ENCODE measurements at places on chromosomes 13 and 19.

DNA sequence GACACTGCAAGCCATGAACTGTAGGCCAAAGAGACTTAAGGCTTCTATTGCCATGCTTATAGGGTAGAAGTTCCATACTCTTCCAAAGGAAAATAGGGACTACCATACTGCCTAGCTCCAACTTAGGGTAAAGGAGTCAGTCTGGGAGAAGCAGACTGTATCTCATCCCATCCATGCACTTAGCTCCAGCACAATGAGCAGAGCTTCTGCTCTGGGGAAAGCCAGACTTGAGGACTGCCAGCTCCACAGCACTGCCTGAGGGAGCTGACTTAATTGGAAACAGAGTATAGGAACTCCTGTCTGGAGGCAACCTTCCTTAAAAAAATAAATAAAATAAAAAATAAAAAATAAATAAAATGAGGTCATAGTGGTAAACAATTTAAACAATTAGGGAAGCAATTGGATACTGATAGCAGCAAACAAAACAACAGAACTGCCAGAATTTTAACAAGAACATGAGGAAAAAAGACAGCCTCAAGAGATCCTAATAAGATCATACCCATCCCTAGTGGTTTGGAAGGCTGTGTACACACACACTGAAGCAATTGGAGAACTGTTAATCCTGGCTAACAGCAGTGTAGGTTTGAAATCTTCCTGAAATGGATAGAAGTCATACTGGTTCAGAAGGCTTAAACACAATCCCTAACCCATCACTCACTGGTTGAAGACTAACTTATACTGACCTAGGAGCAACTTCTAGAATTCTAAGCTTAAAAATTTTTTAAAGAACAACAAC is 550.1 kb downstream of the TBC1D4 start:
- ATAC-seq: no peak

DNA sequence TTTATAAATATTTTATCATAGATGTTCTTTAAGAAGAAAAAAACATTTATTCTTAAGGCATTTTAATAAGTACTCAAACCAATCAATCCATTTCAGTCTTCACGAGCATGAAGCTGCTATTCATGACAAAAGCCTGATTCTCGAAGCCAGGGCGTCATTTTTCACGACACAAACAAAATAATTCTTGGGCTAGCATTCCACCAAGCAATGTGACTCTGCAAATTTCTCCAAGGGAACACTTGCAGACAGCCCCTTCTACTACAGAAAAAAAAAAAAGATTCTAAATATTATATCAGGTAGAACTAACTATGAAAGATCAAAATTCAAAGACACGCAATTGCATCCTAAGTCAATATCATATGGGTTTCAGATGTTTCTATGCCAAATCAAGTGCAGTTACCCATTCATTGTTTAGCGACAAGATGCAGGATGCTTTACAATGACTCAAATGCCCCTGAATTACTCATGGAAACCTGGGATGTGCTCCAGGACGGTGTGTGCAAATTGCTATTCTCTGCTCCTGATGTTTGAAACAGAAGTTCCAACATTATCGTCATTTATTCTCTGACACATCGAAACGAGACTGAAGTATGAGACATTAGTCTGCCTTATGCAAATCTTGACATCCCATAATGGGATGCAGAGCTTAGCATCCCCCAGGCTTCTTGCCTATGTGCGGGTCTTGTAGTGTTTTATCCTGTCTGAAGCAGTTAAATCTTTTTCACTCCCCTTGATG is 517.7 kb downstream of the MYO16 start:
- ATAC-seq: peak; percentile 59

- no peak for ATAC-seq
These were observed 95.0 kb downstream of the LIG4 start for GRCh38 chr13:108120302-108120701.

DNA sequence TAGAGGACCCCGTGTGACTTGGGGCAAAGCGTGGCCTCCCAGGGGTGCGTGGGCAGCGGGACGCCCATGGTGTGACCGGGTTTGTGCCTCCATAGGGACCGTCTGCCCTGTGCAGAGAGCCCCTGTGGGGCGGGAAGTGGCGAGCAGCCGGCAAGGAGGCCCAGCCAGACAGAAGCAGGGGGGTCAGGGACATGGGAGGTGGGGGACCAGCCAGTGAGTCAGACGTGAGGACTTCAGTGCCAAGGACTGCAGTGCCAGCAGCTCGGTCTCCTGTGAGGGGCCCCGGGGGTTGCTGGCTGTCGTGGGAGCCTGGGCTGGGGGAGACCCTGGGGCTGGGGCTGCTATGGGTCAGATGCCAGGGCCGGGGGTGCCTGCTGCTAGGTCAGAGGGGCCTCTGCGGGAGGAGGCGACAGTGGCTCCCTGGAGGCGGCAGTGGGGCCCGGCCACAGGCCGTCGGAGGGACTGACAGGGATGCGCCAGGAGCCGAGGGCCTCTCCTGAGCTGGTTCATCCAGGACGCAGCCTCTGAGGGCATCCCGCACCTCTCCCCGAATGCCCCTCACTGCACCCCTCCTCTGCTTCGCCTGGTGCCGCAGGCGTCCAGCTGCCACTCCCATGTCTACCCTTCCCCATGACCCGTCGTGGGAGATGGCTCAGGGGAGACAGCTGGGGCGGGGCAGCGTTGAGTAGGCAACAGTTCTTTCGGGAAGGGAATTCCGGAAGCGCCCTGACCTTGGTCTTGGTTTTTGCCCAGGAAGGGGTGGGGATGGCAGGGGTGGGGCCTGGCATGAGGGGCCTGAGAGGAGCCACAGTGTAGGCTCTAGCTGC is 80.0 kb downstream of the KDM4B start:
- ATAC-seq: peak; percentile 59

DNA sequence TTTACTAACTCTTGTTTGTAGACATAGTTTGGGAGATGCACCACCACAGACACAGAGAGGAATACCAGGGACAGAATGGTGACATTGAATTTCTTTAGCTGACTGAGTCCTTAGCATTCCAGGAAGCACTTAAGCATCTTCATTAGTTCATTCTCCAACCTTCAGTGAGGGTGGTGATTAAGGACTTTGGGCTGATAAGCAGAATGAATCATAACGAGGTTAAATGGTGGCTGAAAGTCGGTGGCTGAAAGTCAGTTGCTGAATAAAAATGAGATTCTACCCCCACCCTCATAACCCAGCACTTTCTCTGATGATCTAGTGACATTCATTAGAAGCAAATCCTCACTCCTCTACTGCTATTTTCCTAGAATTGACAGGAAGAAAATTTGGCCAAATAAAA is 10.6 kb downstream of the PCDH8 start:
- ATAC-seq: no peak

DNA sequence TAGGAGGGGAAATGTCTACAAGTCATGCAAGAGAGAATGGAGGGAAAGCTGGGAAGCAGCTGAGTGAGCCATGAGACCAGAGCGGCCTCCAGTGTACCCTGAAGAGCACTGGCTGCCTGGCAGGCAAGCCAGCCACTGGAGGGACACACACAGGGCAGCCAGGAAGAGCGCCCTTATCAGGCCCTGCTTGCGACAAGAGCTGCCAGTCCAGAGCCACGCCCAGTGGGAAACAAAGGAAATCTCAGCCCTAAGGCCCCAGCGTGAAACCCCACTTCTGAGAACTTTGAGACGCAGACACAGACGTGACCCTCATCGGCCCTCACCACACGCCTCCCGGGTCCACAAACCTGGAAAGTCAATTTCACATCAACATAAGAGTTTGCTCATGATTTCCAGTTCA is 105.0 kb downstream of the STK24 start:
- no peak for ATAC-seq

GRCh38 chr13:68214691-68215415 is 984.7 kb upstream of the PCDH9 start:
- no peak for ATAC-seq

- no peak for ATAC-seq
These were observed 66.3 kb downstream of the LMO7 start for GRCh38 chr13:75702476-75702875.

DNA sequence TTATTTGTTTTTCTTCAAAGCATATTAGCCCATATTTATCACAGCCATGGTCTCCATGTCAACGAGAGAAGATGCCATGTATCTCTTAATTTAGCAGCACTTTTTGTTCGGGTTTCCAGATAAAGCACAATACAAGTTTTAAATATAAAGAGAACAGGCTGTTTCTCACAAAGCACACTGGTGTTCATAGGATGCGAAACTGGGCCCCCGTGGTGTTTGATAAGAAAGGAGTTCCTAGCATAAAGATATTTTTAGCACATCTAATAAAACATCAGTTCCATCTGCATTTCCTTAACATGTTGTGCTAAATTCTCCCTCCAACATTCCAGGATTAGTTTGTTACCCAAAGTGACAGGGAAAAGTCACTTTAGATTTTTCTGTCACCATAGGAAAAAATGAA is 72.4 kb upstream of the EDNRB start:
- no peak for ATAC-seq

DNA sequence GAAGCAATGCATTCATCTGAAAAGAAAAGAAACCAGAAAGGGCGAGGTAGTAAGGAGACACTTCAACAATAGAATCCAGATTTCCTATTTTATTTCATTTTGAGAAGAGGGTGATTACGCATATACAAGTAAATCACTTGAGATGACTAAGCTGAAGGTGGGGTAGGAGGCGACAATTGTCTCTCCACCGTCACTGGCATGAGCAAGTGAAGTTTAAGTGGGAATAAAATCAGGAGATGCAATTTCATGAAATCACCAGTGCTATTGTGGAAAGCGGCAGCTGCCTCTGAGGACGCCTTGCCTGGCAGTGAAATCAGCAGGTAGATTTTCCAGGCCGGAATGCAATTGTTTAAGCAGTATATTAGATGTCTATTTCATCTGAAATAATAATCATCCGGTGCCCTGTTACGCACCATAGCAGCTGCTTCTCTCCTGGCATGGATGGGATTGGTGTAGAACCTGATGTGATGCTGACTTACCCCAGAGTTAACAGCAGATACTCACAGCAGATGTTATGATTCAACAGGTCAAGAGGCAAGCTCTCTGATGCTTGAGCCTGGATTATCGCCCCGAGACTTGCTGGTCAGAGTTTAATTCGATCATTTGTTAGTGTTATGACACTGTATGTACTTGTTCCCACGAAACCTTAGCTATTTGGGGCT is 64.3 kb downstream of the RASL11A start:
- ATAC-seq: no peak

DNA sequence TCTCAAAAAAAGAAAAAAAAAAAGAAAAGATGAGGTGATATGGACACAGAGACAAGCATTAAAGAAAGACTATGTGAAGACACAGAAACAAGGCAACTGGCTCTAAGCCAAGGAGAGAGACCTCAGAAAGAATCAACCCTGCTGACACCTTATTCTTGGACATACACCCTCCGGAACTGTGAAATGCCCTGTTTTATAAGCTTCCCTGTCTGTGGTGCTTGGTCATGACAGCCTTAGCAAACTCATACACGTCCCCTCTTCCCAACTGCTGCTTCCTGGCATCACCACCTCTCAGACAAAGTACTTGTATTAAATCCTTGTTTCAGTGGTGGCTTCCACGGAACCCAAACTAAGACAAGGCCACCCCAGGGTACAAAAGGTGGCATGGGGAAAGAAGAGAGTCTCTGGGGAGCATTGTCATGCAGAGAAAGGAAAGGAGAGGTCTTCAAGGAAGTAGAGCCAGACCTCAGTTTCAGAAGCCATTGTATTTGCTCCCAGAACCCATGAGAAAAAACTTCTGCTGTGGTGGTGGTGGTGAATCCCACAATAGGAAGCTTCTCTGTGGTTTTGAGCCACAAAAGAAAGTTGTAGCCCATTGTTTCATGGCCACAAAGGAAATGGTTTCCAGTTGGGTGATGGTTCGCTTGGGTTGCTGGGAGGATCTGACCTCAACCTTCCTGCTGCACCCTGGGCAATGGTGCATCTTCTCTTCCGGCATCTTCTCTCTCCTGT is 16.3 kb upstream of the TSPAN16 start:
- ATAC-seq: no peak

- ATAC-seq: no peak
These were observed 2715.0 kb upstream of the PCDH20 start for GRCh38 chr13:64130600-64130999.

Measured in gastroesophageal sphincter (tissue), 4 donors.